AG04450 (cell line): ENCODE measurements at places on chromosomes 7 and 10. TPM values are rescaled to one million over a fixed set of nuclear protein-coding genes. Genes with fewer than 3 reads are reported as not detected.
A peak's percentile ranks its signal among the peaks of the same experiment; 100 is the strongest.

GRCh38 chr7:6655636-6656385, 18.7 kb downstream of the ZNF316 start:
- no peak for DNase-seq

DNA sequence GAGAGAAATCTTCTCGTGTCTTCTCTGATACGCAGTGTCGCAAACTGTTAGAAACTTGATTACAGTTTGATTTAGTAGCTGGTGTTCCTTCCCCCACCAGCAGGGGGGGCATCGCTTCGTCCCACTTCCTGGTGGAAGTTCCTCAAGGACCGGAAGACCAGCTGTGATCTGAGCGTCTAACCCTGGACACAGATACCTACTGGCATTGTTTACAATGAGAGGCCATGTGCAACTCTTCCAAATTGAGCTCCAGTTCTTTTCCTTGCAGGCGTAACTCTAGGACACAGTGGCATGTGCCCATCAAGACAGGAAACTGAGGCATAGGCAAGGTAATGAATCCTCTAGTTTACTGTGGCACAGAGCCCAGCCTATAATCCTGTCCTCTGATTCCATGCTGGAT, 219.0 kb downstream of the CCDC3 start:
- DNase-seq: no peak

DNA sequence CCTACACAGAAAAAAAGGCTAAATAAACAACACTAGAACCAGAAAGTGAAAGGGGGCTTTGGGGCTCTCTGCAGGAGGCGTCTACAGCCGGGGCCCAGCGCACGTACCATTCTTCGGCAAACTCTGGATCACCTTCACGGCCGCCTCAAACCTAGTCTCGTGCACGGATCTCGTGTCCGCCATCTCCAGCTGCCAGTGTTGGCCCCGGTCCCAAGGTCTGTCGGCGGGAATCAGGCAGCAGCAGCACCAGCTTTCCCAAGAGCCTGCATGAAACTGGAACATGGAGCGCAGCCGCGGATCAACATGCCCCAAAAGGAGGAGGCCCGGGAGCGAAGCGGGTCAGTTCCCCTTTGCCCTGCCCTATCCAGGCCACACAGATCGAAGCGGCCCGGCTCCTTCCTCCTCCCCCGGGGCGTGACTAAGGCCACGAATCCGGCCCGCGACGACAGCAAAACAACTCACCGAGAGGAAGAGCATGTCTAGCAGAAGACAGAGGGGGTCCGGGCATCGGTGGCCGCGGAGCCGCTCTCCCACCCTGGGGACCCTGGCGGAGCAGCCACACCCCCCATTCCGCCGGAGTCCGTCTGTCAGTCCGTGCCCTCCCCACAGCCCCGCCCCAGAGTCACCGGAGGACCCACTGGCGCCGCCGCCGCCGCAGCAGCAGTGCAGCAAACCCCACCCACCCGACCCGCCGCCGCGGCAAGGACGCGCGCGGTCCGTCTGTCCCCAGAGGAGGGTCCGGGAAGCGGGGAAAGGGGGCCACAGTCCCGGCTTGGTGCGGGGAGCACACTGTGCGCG, at the start of gene ACBD5:
Gene ACBD5 (minus strand): TSS at position 586 of the 798 bp plus-strand sequence. CDS start 109 bp downstream, at position 477.
- DNase-seq: peak; percentile 56

DNA sequence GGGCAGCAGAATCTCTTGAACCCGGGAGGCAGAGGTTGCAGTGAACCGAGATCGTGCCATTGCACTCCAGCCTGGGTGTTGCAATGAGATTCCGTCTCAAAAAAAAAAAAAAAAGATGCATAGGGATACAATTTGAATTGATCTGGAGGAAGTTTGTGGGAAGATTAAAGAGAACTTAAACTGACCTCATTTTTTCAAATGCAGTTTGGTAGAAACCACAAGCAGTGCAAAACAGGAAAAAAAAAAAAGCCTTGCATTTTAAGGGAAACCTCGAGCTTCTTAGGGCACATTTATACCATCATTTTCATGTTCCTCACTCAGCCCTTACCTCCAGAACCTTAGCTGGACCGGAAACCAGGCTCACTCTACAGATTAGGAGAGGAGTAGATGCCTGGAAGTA, 2.8 kb downstream of the KCTD7 start:
- no peak for DNase-seq

DNA sequence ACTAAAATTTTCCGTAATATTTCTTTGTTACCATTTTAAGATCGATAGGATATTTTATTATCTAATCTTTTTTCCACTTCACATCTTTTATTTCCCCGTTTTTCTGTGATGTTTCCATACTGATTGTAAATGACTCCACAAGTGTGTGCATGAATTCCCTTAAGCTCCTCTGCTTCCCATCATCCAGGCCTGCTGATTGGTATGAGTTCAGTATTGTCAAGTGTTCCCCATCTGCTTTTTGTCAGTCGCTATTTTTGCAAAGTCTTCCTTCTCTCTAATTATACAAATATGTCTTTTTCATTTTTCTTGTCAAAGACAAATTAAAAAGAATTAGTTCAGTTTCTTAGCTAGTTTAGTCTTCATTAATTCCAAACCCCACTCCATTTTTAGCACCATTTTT, 184.7 kb downstream of the EXOC4 start:
- no peak for DNase-seq

- DNase-seq: no peak
These were observed 10.9 kb downstream of the ANLN start for GRCh38 chr7:36400606-36401005.

DNA sequence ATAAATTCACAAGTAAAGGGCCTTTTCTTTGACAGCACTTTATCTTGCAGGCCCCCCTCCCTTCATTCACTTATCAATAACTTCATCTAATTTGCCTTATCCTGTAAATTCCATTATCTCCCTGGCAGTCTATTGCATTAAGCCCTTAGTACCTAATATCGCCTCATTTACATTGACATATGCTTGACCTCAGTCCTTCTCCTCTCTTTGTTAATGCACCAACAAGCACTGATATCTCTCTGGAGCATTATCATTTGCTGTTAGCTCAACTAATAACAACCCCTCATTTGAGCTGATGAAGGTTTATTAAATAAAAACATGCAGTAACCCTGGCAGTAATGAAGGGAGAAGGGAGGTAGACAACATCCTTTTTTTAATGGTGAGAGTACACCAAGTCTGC, 46.8 kb downstream of the EXOC4 start:
- DNase-seq: no peak

DNA sequence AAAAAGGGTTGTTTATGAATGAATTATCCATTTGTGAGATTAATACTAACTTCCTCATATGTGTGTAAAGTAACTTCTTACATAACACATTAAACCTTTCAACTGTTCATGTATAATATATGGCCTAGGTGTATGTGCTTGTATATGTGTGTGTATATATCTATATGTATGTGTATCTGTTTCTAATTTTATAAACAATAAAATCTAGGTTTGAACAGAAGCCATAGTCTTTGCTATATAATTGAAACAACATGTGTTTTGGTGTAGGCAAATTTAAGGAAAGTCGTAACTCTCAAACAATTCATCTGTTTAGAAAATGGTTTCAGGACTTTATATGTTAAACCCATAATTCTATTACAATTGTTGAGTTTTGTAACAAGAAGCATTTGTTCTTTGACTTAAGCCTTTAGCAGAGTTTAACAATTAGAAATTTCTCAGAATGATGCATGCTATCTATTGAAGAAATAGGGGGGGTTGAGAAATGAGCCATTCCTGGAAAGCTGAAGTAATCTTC, 103.3 kb downstream of the BBS9 start:
- no peak for DNase-seq

GRCh38 chr10:68067029-68067428, 8.1 kb downstream of the HERC4 start:
- DNase-seq: no peak

DNA sequence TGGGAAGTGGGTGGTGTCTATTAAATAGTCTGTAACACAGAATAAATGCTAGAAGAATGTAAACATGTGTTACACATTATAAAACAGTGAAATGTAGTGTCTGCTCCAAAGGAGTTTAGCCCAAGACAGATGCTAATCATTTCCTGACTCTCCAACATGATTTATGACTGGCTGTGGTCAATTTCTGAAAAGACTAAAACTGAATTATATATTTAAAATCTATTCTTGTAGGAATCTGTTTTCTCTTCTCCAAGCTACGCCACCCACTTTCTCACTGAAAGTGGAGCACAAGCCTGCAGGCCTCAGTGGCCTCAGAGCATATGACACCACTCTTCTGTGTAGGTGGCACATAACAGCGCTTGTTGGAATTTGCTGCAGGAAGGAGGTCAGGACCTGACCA, 44.4 kb downstream of the CTTNBP2 start:
- no peak for DNase-seq

DNA sequence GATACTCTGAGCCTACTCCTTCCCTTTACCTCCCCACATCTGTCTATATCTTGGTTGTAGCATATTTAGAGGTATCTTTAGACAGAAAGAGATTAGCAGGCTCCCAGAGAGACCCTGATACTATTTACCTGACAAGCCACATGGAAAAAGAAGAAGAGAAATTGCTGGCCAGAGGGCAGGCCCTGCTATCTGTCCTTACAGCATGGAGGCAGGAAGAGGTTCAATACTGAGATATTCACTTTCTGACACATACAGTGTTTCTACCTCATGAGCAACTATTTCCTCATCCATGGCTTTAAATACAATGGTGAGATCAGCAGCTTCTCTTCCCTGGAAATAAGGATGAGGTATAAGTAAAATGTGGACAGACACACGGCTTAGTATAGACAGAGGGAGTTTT, 33.9 kb upstream of the TSPAN13 start:
- DNase-seq: no peak

GRCh38 chr7:102101111-102101551, 185.5 kb upstream of the SH2B2 start:
- DNase-seq: no peak

DNA sequence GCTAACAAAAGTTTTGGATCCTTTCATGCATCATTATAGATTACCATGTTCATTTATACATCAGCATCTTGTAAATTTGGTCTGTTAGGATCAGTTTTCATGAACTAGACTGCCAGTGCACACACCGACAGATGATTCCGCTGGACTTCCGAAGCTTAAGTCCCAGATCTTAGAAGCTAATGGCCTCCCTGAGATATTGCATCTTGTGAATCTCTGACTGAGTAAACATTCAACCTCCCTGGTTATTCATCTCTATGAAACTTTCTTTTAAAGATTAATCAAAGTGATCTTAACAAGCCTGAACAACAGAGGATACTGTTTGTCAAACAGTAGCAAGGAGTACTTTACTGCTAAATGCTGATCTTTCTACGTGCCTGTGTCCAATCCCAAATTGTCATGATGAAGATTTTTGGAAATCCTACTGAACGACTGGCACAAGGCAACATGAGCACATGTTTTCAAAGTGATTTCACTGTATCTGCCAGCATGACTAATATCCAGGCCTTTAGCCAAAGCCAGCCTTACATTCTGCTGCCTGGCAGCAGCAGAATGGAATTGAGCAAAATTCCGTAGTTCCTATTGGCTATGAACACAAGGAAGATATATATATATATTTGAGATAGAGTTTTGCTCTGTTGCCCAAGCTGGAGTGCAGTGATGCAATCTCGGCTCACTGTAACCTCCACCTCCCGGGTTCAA, 91.3 kb upstream of the ANK3 start:
- DNase-seq: peak; percentile 42

GRCh38 chr10:24897326-24897926, 55.0 kb downstream of the PRTFDC1 start:
- DNase-seq: no peak

DNA sequence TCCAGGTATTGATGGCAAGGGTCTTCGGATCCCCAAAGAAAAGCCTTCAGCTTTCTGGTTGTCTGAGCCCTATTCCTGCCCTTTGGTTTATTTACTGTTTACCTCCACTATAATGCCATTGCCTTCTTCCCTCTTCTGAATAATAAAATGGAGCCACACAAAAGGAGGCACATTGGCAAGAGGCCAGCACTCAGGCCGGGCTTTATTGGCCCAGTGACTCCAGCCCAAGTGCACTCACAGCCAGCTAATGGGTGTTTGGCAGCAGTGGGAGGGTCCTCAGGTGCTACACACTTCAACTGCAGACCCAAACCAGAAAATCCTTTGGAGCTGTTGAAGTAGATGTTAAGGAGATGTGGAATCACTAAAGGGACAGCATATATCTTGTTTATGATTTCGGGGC, 336.0 kb downstream of the PLXNA4 start:
- no peak for DNase-seq

DNA sequence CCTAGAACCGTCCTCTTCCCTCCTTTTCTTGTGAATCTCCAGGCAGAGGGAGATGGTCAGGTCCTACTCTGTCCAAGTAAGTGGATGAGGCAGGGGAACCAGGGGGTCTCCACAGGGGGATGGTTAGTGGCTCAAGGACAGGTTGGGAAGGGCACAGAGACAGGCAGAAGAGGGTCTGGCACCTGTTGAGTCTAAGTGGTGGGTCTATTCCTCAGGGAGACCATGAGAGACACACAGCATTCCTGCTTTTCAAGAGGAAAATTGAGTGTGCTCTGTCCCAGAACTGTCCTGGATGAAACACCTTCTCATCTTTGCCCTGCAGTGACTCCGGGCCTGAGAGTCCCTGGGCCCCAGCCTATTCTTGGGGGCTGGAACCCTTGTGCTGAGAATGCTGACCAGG, 184.8 kb upstream of the GALNT17 start:
- DNase-seq: no peak

DNA sequence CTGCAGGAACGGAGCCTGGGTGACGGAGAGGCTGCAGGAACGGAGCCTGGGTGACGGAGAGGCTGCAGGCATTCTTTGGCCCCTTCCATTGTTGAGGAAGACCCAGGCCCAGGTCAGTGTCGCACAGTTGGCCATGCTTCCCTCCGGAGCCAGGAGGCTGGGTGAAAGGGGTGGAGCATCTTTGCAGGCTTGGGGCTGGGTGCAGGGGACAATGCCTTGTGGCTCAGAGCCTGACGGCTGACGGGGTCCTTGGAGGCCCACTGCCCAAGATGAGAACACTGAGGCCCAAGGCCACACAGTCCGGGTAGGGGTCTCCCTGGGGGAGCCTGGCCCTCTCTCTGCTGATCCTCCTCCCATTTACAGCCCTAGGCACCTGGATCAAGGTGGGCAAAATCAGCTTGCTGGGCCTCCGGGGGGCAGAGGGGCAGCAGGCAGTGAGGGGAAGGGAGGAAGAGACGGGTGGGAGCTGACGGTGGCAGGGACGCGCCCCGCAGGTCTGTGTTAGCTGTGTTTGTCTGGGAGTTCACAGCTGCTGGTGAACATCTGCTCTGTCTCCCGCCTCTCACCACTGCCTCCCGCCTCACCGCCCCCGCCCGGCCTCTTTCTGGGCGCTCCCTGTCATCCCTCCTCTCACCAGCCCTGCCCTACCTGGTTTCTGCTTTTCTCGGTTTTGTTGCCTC, 30.6 kb upstream of the PCBD1 start:
- no peak for DNase-seq

DNA sequence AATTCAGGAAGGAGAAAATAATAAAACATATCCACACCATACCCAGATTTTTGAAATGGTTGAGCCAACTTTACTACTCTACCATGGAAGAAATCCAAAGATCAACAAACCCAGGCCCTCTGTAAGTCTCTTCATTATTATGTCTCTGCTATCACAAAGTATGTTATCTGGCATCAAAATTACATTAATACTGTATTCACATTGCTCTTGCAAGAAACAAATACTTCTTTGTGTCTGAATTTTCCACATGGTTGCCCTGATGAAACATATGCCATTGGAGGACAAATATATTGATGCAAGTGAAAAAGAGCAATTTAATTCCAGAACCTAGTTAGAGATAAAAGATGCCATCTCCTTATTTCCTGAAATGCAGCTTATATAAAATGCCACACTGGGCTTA, 204.0 kb downstream of the FZD1 start:
- no peak for DNase-seq

The VWDE gene
- polyA plus RNA-seq: 0.02 and 0.14 TPM in 2 replicates

The SEPHS1 gene
- polyA plus RNA-seq: 76.2 and 76.9 TPM in 2 replicates

The LRRC61 gene
- polyA plus RNA-seq: 0.17 and 0.57 TPM in 2 replicates

The MOSPD3 gene
- polyA plus RNA-seq: 9.1 and 10.0 TPM in 2 replicates

The ATOH7 gene
- 0.06 TPM in 1 of 2 replicates, not detected in the other for polyA plus RNA-seq

The KCP gene
- 0.04 and 0.05 TPM in 2 replicates for polyA plus RNA-seq

The FAM53B gene
- 4.1 and 5.4 TPM in 2 replicates for polyA plus RNA-seq

The IGF2BP3 gene
- polyA plus RNA-seq: 78.5 and 98.2 TPM in 2 replicates
